ENCODE measurements at places on chromosomes 7 and 10. TPM values are rescaled to one million over a fixed set of nuclear protein-coding genes. Genes with fewer than 3 reads are reported as not detected.

The UCN3 gene
- total RNA-seq = not detected

The TIMM23 gene
- total RNA-seq = 57.9 TPM

The RSPH10B gene
- total RNA-seq = 0.44 TPM

The CDC14C gene
- total RNA-seq = not detected

The FGFBP3 gene
- total RNA-seq = 3.1 TPM

The CLDN3 gene
- total RNA-seq = 0.36 TPM

The LMTK2 gene
- total RNA-seq = 32.5 TPM

The SEMA4G gene
- total RNA-seq = 8.0 TPM

The ITPRID1 gene
- total RNA-seq = not detected

The LYZL1 gene
- total RNA-seq = not detected

The GRID1 gene
- 0.26 TPM for total RNA-seq

The PNLIPRP1 gene
- not detected for total RNA-seq

The KLF6 gene
- total RNA-seq = 328 TPM

The PTER gene
- total RNA-seq = 2.3 TPM

The RGS10 gene
- total RNA-seq = 20.0 TPM

The GSTO2 gene
- 5.9 TPM for total RNA-seq

The MEOX2 gene
- total RNA-seq = 0.10 TPM

The SCART1 gene
- 0.36 TPM for total RNA-seq

The SLC26A3 gene
- total RNA-seq = not detected

The SPOCK2 gene
- total RNA-seq = 3.4 TPM

The ICA1 gene
- total RNA-seq = 91.4 TPM

The GPR141 gene
- total RNA-seq = not detected

The ADCY1 gene
- 50.7 TPM for total RNA-seq

The ZNF804B gene
- total RNA-seq = not detected

The PITX3 gene
- total RNA-seq = not detected

The CCDC146 gene
- 4.5 TPM for total RNA-seq

The NPY4R gene
- not detected for total RNA-seq

The EBLN1 gene
- total RNA-seq = not detected

The AS3MT gene
- 1.4 TPM for total RNA-seq

The TACR2 gene
- not detected for total RNA-seq

The HMX3 gene
- not detected for total RNA-seq

The GRB10 gene
- total RNA-seq = 164 TPM

The CHST3 gene
- 3.8 TPM for total RNA-seq

The MSMB gene
- total RNA-seq = not detected

The ANKRD61 gene
- not detected for total RNA-seq

The SEC24C gene
- 102 TPM for total RNA-seq

The HMX2 gene
- not detected for total RNA-seq

The CEP41 gene
- 14.3 TPM for total RNA-seq

The DCLRE1A gene
- 7.5 TPM for total RNA-seq

The INHBA gene
- 0.08 TPM for total RNA-seq

The PNLIPRP2 gene
- total RNA-seq = not detected

The VWDE gene
- total RNA-seq = 3.2 TPM

The PRRT4 gene
- total RNA-seq = 10.8 TPM

The TSPAN15 gene
- 195 TPM for total RNA-seq

The C10orf71 gene
- total RNA-seq = not detected

The MTERF1 gene
- 14.8 TPM for total RNA-seq

The AGAP3 gene
- total RNA-seq = 206 TPM

The RBM20 gene
- total RNA-seq = 1.0 TPM

The AMPH gene
- total RNA-seq = 1.6 TPM

The NUDT1 gene
- 14.2 TPM for total RNA-seq

The TMEM213 gene
- total RNA-seq = not detected

The AHCYL2 gene
- total RNA-seq = 19.9 TPM

The WDR86 gene
- total RNA-seq = 57.0 TPM

The CTBP2 gene
- total RNA-seq = 145 TPM

The CASP2 gene
- 55.3 TPM for total RNA-seq

The TRIL gene
- 0.23 TPM for total RNA-seq

The CRTAC1 gene
- total RNA-seq = 37.3 TPM

The ASZ1 gene
- not detected for total RNA-seq

The CFAP70 gene
- total RNA-seq = 1.7 TPM
